ENCODE measurements at places on chromosomes 2 and 18.

DNA sequence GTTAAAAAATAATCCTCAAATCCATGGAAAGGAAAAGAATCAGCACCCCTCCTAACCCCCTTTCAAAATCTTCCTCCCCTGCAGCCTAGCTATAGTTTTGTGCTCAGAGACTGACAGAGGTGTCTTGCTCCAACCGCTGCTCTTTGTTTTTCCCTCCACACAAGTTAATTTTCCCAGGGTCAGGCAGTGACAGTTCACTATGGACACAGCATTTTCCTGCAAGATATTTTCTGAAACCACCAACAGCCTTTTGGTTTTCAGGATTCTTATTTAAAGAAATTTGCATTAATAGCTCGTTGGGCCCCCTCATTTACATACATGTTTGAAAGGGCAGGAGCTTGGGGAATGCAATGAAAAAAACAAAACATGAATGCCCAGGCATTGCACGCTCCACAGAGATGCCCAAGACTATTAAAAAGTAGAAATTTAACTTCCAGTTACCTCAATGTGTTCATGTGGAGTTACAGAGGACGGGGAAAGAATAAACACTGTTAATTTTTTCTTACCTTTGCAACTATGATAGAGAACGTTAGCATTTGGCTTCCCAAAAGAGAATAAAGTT is 71.4 kb upstream of the CXCR4 start:
- no peak for DNase-seq

GRCh38 chr18:45197526-45197970 is 417.7 kb upstream of the SLC14A2 start:
- no peak for DNase-seq

- no peak for DNase-seq
These were observed 17.1 kb downstream of the SNRPD1 start for GRCh38 chr18:21629089-21629832.

DNA sequence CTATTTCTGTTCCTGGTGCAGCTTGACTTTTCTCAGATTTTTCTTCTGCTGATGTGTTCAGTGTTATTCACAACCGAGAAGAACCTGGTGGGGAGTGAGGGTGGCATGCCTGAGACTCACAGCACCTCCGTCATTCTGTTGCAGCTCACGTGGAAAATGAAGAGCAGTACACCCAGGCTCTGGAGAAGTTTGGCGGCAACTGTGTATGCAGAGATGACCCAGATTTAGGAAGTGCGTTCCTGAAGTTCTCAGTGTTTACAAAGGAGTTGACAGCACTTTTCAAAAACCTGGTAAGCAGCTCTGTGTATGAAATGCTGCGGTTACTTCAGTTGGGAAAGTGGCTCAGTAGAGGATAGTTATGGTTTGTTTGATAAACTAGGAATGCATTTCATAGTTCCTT is 90.5 kb downstream of the ASAP2 start:
- DNase-seq: no peak

DNA sequence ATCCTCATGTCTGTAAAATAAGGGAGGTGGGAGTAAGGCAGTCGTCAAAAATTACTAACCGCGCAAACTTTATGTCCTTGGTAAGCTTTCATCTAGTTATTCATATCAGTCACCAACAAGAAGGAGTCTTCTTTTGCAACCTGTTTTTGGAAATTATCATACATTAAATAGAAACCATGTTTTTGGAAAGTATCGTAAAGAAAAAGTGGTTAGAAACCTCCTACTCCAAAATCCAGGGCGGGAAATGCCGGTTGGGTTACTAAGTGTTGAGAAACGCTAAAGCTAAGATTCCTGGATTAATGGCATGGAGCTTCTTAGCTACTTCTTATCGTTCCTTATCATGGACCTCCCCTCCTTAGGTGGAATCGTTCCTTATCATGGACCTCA is 778 bp downstream of the BBS5 start:
- DNase-seq: no peak

DNA sequence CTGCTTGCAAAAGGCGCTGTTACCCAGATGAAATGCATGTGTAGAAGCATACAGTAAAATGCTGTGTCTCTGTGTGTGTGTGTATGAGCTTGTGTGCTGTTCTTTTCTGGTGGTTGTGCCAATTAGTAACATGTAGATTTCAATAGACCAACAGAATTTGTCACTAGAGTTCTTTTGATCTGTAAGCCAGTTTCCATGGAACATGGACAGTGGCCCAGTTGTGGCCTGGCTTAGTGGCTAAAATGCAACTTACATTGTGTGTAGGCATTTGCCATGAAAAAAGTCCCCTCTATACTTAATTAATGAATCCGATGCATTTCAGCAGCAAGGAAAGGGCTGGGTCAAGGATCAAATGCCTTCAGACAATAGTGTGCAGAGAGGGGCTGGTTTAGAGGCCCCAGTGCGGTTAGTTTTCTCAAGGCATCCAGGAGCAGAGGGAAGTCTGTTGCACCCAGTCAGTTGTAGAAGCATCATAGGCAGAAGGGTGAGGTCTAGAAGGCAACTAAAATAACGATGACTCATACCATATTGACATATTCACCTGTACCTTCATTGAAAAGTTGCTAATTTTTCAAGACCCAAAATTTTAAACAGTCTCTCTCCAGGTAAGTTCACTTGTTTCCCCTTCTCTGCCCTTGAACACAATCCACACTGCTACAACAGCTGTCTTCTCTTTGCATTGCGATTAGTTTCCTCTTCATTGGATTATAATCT is 366.9 kb upstream of the SPRED2 start:
- DNase-seq: no peak

- peak; percentile 46 for DNase-seq
These were observed 675 bp downstream of the PRKD3 start for GRCh38 chr2:37323781-37324535.

GRCh38 chr2:39541011-39541930 is 104.2 kb upstream of the MAP4K3 start:
- DNase-seq: no peak

- no peak for DNase-seq
These were observed 85.4 kb downstream of the XDH start for GRCh38 chr2:31329081-31329625.

DNA sequence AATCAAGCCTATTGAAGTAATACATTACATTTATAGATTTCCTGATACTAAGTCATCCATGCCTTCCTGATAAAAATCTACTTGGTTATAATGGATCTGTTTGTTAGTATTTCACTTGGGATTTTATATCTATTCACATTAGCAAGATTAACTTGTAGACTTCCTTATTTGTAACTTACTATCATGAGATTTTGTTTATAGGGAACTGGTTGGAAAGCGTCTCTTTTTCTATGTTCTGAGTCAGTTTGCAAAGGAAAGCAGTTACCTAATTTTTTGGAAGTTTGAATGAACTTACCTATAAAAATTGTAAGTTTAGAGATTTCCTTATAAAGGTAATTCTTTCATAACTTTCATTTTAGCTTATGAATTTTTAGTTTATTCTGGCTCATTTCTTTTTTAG is 141.4 kb downstream of the SMAD7 start:
- DNase-seq: no peak

DNA sequence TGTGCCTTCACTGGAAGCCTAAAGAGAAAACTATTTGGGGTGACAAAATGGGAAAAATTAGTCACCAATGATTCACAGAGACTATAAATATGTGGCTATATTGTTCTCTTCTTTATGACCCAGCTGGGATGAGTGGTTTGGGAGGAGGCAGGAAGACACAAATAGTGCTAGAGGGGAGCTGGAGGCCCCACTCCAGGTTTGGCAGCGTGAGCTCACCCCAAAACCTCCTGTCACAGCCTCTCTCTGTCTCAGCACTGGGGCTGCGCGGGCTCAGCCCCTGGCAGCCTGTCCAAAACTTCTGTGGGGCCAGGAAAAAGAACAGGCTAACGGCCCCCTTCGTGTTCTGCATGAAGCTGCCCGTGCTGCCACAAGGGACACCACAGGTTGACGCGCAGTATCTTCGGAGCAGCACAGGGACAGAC is 73.2 kb upstream of the LCLAT1 start:
- no peak for DNase-seq

DNA sequence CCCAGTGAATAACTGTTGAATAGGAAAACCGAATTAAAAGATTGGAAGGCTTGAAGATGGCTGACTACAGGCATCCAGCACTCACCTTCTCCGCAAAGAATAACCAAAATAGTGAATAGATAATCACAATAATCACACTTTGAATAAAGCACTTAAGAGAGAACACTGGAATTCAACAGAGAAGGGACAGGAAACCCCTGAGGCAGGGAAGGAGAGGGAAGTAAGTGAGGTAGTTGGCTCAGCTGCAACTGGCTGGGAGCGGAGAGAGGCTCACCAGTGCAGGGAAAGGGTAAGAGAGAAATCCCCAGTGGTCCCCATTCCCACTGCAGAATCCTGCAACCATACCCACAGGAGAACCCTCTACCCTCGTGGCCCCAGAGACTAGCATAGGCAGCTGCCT is 246.6 kb upstream of the NCKAP5 start:
- DNase-seq: no peak

- DNase-seq: no peak
These were observed 274.9 kb upstream of the VWC2L start for GRCh38 chr2:214135966-214136365.

DNA sequence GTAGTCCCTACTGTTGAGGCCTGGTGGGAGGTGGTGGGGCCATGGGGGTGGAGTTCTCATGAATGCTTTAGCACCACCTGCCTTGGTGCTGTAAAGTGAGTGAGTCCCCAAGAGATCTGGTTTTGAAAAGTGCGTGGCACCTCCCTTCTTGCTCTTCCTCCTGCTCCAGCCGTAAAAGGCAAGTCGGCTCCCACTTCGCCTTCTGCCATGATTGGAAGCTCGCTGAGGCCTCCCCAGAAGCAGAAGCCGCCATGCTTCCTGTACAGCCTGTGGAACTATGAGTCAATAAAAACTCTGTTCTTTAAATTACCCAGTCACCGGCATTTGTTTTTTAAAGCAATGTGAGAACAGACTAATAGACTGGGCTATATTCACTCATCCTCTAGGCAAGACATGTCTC is 141.3 kb upstream of the ALKAL2 start:
- DNase-seq: no peak

DNA sequence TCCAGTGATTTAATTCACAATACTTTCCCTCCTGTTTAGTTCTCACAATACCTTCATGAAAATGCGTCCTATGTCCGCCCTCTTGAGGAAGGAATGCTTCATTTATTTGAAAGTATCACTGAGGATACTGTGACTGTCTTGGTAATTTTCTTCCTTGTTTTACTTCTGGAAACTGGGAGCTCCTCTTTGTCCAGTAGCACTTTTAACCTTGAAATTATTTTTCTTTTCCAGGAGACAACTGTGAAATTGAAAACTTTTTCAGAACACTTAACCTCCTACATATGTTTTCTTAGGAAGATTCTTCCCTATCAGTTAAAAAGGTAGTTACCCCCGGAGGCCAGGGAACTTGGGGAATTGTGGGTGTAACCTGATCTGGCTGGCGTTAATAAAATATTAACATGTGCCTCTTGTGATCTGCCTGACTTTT is 58.9 kb upstream of the STON1 start:
- DNase-seq: no peak

- DNase-seq: no peak
These were observed 125.9 kb downstream of the LYPD1 start for GRCh38 chr2:132544006-132544630.

GRCh38 chr2:163121483-163121882 is 282.9 kb upstream of the KCNH7 start:
- DNase-seq: no peak

GRCh38 chr2:56749152-56749752 is 565.5 kb downstream of the CCDC85A start:
- DNase-seq: no peak

DNA sequence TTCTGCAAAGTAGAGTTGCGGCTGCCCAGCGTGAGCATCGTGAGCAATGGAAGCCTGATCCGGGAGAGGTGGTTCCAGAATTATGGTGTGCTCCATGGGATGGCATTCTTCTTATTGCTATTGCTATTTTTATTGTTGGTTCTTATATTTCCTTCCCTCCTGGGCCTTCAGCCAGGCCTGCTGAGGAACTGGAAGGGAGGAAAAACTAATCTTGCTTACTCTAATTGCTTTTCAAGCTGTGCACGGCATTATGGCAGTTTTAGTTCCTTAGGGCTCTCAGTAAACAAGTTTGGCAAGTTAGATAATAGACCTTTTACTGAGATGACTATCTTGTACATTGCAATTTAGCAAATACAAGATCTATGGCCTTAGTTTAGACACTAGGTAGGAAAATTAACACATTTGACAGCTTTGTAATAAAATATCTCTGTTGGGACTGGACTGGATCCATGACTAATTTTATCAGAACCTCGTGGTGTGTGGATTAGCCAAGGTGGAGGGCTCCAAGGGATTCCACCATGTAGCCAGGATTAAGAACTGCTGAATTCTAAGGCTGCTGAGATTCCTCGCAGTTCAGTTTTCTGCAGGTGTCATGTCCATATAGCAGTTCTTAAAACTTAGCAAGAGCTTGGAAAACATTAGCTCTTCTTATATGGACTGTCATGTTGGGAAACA is 6.0 kb downstream of the RSAD2 start:
- DNase-seq: peak; percentile 63

DNA sequence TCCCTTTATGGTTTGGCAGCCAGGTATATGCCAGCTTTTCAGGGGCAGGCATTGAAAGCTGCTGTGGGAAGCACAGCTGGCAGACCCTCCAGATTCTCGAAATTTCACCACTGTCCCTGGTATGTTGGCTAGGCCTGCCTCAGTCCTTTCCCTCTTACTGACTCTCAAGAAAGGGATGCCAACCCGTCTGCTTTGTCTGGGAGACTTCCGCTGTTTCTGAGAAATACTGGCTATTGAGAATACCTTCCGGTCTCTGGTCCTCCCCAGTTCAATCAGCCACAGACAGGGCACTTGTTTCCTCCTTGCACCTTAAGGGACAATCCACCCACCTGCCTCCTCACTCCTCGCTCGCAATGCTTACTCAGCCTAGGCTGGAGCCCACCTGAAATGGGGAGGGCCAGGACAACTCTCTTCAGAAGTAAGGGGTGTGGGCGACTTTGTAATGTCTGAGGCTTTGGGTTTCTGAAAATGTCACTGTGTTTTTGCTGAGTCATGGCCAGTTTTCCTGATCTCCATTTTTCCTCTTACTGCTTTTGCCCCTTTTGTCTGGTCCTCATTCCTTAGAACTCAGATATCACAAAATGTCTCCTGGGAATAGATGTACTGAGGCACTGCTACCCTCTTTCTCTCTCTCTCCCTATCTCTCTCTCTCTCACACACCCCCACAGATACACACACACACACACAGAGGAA is 571.1 kb downstream of the TNS1 start:
- no peak for DNase-seq

DNA sequence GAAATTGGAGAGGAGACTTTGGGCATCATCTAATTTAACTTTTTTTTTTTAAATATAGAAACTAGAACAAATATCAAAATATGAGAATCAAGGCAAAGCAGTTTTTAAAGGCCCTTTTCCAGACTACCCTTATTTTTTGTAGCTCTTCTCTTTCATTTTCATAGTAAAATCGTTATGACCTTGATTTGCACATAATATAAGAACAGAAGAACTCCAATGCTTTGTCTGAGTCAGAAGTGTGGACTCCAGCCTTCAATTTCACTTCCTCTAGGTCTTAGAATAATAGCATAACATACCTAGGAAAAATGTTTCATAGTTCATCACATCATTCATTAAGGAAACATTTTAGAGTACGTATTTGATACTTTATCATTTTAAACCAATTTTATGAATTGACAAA is 74.4 kb downstream of the ANKRD12 start:
- DNase-seq: no peak
